ENCODE measurements at places on chromosomes 13 and 19. TPM values are rescaled to one million over a fixed set of nuclear protein-coding genes. Genes with fewer than 3 reads are reported as not detected.

DNA sequence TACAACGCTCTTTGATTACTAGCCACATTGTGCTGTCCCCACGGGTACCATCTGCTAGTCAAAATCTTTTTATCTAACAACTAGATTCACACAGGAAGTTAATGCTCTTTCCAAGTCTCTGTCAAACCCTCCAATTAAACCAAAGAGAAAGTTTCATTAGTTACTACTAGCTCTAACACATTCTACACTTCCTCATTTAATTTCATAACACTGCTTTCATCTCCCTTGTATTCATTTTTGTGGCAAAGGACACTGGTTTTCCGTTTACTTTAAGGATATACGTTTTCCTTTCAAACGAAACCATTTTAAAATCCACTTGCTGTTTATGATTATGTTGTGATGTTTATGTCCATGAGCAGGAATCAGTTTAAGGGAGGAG lies 5.3 kb downstream of the DYRK1B start:
- no peak for DNase-seq
- no peaks in the 10 kb centered on the region for H3K27me3 ChIP-seq
- peaks cover 66% of the 10 kb centered on the region for H3K36me3 ChIP-seq
- no peak overlapping the region for H3K4me3 ChIP-seq
- no peak overlapping the region for H3K27ac ChIP-seq
- H3K4me1 ChIP-seq = peaks cover 38% of the 10 kb centered on the region

DNA sequence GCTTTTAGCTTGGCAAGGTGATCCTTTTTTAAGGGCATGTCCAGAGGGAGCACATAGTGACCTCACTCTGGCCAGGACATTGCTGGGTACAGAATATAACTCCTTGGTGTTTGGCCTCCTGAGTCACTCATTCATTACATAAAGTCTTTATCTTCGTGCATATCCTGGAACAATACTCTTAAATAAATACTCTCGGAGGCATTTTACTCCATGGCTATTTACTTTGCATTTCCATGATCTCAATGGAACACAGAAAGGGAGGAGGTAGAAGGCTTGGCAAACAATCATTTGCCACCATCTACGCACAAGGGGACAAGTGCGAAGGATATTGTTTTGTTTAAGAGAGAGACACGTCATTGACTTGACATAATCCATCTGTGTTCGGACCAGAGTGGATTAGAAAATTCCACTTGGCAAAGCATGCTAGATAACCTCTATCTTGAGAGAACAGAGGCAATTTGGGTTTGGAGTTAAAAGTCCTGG lies 210.0 kb downstream of the IRS2 start:
- H3K36me3 ChIP-seq = no peaks in the 10 kb centered on the region
- H3K4me3 ChIP-seq = no peak overlapping the region
- H3K27me3 ChIP-seq = peaks cover 5% of the 10 kb centered on the region
- no peaks in the 10 kb centered on the region for H3K4me1 ChIP-seq

GRCh38 chr19:6343462-6343861 lies 10.1 kb upstream of the ACER1 start:
- no peaks in the 10 kb centered on the region for H3K4me1 ChIP-seq
- peaks cover 17% of the 10 kb centered on the region for H3K27me3 ChIP-seq
- DNase-seq = no peak
- H3K4me3 ChIP-seq = no peak overlapping the region
- H3K27ac ChIP-seq = no peak overlapping the region

DNA sequence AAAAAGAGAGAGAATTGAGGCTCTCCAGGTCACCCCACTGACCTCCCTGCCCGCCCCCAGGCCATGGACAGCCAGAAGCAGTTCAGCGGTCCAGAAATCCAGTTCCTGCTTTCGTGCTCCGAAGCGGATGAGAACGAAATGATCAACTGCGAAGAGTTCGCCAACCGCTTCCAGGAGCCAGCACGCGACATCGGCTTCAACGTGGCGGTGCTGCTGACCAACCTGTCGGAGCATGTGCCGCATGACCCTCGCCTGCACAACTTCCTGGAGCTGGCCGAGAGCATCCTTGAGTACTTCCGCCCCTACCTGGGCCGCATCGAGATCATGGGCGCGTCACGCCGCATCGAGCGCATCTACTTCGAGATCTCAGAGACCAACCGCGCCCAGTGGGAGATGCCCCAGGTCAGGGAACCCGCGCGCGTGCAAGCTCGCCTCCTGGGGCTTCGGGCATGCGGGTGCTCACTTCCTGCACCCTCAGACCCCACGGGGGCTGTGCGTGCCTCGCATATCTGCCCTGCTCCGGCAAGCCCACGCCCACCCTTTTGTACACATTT lies 56.6 kb downstream of the MAP4K1 start:
- no peak for DNase-seq
- no peaks in the 10 kb centered on the region for H3K36me3 ChIP-seq
- no peak overlapping the region for H3K4me3 ChIP-seq
- H3K27ac ChIP-seq = no peak overlapping the region
- H3K4me1 ChIP-seq = peaks cover 2% of the 10 kb centered on the region

DNA sequence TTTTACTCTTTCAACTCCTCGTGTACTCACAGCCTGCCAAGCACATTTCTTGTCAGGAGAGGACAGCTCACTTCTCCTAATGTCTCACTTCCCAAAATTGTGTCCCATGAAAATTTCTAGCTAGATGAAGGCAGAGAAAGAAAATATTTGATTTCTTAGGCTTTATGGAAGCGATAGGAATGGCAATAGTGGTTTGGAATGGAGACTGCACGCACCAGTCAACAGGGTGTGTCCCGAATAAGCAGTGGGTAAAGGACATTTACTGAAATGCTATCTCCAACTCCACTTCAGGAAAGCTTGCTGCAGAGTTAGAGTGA lies 321 bp upstream of the ZNF222 start:
- H3K36me3 ChIP-seq = peaks cover 37% of the 10 kb centered on the region
- H3K4me3 ChIP-seq = peak overlapping the region; percentile 86
- DNase-seq = no peak
- peaks cover 19% of the 10 kb centered on the region for H3K4me1 ChIP-seq

GRCh38 chr13:112456138-112457056 lies 80.2 kb downstream of the SPACA7 start:
- no peak overlapping the region for H3K4me3 ChIP-seq
- DNase-seq = no peak
- no peak overlapping the region for H3K27ac ChIP-seq

- H3K4me1 ChIP-seq = peaks cover 54% of the 10 kb centered on the region
- no peak overlapping the region for H3K4me3 ChIP-seq
- no peak for DNase-seq
Observed at GRCh38 chr13:50707628-50708027, 135.9 kb downstream of the DLEU7 start.

- no peaks in the 10 kb centered on the region for H3K27me3 ChIP-seq
- no peaks in the 10 kb centered on the region for H3K4me1 ChIP-seq
- no peaks in the 10 kb centered on the region for H3K36me3 ChIP-seq
- no peak for DNase-seq
Observed at GRCh38 chr13:95121516-95121915, 179.7 kb downstream of the ABCC4 start.

GRCh38 chr13:36875431-36875830 lies 44.6 kb downstream of the SMAD9 start:
- no peak overlapping the region for H3K4me3 ChIP-seq
- H3K36me3 ChIP-seq = peaks cover 7% of the 10 kb centered on the region
- H3K27ac ChIP-seq = no peak overlapping the region
- no peaks in the 10 kb centered on the region for H3K4me1 ChIP-seq

GRCh38 chr19:15252398-15253018 lies 20.3 kb upstream of the EPHX3 start:
- no peak for DNase-seq
- peaks cover 73% of the 10 kb centered on the region for H3K4me1 ChIP-seq
- no peaks in the 10 kb centered on the region for H3K27me3 ChIP-seq
- peak overlapping the region; percentile 96 for H3K27ac ChIP-seq

- no peak overlapping the region for H3K4me3 ChIP-seq
- H3K36me3 ChIP-seq = no peaks in the 10 kb centered on the region
- no peak overlapping the region for H3K27ac ChIP-seq
- H3K27me3 ChIP-seq = peaks cover 10% of the 10 kb centered on the region
Observed at GRCh38 chr13:30697996-30698401, 37.3 kb upstream of the ALOX5AP start.

GRCh38 chr13:44389060-44389666 lies 15.5 kb downstream of the SERP2 start:
- DNase-seq = no peak
- peak overlapping the region; percentile 54 for H3K27ac ChIP-seq
- no peaks in the 10 kb centered on the region for H3K27me3 ChIP-seq
- H3K4me3 ChIP-seq = no peak overlapping the region
- no peaks in the 10 kb centered on the region for H3K36me3 ChIP-seq

GRCh38 chr19:33293255-33294057 lies 8.9 kb downstream of the CEBPA start:
- DNase-seq = no peak
- H3K4me1 ChIP-seq = no peaks in the 10 kb centered on the region
- H3K36me3 ChIP-seq = no peaks in the 10 kb centered on the region
- no peak overlapping the region for H3K4me3 ChIP-seq

DNA sequence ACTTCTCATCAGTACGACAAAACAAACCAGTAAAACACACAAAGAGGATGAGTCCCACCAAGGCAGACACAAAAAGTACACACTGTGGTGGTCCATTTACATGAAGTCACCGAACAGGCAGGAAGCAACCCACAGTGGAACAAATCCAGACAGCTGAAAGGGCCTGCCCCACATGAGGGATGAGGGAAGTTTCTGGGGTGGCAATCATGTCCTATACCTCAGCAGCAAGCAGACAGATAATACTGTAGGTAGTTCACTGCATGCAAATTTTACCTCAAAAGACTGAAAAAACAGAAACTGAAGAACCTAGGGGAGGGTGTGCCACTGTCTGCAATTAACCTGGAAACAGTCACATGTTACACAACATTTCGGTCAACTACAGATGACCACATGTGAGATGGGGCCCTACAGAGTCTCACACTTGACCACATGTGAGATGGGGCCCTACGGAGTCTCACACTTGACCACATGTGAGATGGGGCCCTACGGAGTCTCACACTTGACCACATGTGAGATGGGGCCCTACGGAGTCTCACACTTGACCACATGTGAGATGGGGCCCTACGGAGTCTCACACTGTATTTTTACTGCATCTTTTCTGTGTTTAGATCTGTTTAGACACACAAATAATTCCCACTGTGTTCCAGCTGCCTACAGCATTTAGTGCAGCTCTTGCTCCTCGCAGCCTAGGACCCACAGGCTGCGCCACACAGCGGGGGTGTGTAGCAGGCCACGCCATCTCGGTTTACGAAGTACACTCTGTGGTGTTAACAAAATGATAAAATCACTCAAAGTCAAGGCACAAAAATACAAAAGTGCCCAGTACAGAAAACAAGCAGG lies 22.2 kb downstream of the PCID2 start:
- H3K27me3 ChIP-seq = no peaks in the 10 kb centered on the region
- H3K4me1 ChIP-seq = peaks cover 15% of the 10 kb centered on the region
- H3K4me3 ChIP-seq = no peak overlapping the region
- H3K36me3 ChIP-seq = peaks cover 73% of the 10 kb centered on the region
- peak overlapping the region; percentile 82 for H3K27ac ChIP-seq
- no peak for DNase-seq

DNA sequence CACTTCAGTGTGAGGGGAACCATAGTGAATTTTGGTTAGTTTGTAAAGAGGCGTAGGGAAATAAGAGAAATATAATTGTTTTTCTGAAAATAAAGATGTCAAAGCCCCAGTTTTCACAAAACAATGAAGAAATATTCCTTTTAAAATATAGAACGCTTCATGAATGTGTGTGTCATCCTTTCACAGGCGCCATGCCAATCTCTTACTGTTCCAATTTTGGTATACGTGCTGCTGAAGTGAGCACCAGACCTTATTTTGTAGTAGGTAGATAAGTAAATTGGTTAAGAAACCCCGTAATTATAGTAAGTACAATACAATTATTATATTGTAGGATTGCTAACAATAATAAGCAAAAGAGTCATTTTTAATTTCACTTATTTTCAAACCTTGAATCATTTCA lies 43.3 kb downstream of the NAA16 start:
- no peak overlapping the region for H3K27ac ChIP-seq
- peaks cover 25% of the 10 kb centered on the region for H3K36me3 ChIP-seq
- H3K27me3 ChIP-seq = no peaks in the 10 kb centered on the region
- no peak for DNase-seq
- no peak overlapping the region for H3K4me3 ChIP-seq
- peaks cover 29% of the 10 kb centered on the region for H3K4me1 ChIP-seq

- peaks cover 69% of the 10 kb centered on the region for H3K4me1 ChIP-seq
- H3K27me3 ChIP-seq = no peaks in the 10 kb centered on the region
- no peak overlapping the region for H3K27ac ChIP-seq
- H3K4me3 ChIP-seq = no peak overlapping the region
Observed at GRCh38 chr19:2243274-2244124, 5.6 kb upstream of the AMH start.

DNA sequence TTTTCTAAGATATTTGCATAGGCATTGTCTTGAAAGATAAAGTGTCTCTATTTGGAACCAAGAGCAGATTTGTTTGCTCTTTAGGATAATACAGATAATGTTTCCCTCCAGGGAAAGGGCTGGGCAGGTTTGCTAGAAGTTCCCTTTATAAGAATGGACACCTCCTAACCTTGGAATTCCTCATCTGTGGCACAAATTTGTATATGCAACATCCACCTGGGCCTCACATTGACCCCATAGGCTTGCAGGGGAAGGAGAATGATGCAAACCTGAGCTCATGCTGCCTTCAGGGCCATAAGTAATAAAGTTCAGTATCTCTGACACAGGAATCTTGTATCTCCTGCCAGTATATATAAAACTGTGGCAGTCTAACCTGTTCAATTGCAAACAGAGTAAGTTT lies 508.4 kb upstream of the MIR17HG start:
- no peaks in the 10 kb centered on the region for H3K27me3 ChIP-seq
- no peaks in the 10 kb centered on the region for H3K4me1 ChIP-seq
- H3K27ac ChIP-seq = no peak overlapping the region
- DNase-seq = no peak
- H3K36me3 ChIP-seq = no peaks in the 10 kb centered on the region

DNA sequence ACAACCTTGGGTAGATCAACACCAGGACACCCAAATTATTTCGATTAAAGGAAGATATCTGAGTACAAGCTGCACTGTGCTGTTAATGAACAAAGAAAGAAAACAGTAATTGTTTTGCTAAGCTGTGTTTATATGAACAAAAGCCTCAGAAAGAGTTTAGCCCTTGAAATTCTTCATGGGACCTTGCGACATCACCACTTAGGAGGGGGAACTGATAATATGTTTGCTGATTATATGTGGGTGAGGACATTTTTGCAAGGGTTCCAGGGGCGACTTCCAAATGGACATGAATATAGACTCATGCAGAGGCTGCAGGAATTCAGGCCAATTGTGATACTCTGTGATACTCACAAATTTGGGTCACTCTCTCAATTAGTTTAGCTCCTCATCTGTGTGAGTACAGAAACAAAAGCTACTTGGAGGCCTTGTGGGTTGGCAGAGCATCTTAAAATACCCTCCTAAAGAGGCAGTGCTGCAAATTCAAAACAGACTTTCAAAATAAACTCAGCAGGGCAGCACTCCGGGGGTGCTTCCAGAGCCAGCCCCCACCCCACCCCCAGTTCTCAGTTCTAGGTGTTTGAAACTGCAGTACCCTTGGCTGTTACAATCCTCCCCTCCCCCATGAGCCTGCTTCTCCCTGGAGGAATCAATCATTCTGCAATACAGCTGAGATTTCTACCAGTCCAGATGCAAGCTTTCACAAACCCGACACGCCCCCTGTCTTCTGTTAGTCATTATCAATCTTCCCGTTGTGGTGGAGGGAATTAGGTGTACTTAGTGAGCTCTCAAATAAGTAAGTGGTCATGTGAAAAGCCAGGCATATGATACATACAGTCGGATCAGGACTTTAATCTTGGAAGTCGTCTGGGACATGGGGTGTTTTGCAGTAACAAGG lies 97.0 kb upstream of the MBNL2 start:
- no peaks in the 10 kb centered on the region for H3K27me3 ChIP-seq
- no peak for DNase-seq
- no peaks in the 10 kb centered on the region for H3K36me3 ChIP-seq

The ZNF146 gene
- 30.4 TPM for total RNA-seq

The CD79A gene
- not detected for total RNA-seq

The HCST gene
- total RNA-seq = 2.3 TPM

The LGALS4 gene
- 0.82 TPM for total RNA-seq

The NRTN gene
- 22.8 TPM for total RNA-seq

The HIF3A gene
- total RNA-seq = 87.7 TPM

The KLF2 gene
- total RNA-seq = 65.2 TPM

All from left ventricle myocardium inferior (tissue), 1 donor.